ENCODE measurements at places on chromosomes 6 and 20.

- no peak for DNase-seq
Observed at GRCh38 chr20:21505161-21505809, 8.6 kb downstream of the NKX2-2 start.

DNA sequence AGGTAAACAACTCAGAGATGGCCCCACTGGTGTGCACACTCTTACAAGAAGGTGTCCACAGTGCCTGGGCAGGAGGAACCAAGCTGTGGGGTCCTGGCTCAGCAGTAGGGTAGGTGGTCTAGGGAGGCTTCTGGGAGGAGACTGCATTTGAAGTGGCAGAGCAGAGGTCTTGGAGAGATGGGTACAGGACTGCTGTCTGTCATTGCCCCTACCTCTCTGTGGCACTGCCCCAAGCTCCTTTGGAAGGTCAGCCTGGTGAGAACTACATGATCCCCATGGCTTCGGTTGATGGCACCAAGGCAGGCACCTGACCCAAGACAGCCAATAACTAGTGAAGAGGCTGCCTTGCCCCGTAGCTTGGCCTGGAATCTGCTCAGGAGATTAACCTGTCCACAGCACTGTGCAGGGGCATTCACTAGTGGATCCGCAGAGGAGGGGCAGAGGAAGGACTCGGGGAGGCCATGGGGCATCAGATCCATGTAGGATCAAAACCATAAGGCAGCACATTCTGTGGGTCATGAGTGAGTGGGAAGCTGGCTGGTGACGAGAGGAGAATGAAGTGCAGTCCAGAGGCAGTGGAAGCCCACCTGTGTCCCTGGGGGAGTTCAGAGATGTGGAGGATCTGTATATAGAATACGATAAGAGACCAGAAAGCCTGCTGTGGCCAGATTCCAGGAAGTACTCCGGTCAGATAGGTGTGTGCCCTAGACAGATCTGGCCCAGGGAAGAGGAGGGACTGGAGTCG is 162.0 kb downstream of the GRM4 start:
- DNase-seq, result no peak

- no peak for DNase-seq
Observed at GRCh38 chr6:75116946-75117345, 88.9 kb downstream of the COL12A1 start.

DNA sequence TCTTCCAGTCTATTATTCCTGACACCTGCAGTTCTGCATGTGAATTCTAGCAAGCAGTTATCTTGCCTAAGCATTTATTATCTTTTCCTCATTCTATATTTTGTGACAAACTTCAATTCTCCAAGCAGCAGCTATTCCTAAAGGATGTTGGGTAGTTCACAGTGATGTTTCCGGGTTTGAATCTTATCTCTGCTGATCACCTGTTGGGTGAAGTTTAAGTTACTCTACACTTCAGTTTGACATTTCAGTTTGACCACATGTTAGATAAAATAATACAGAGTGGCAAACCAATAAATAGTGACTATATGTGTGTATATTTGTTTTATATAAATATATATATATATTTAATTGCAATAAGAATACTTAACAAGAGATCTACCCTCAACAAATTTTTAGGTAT is 168.6 kb downstream of the ADGRG6 start:
- no peak for DNase-seq

GRCh38 chr6:126066053-126067048 is 80.0 kb downstream of the TRMT11 start:
- DNase-seq, result no peak

DNA sequence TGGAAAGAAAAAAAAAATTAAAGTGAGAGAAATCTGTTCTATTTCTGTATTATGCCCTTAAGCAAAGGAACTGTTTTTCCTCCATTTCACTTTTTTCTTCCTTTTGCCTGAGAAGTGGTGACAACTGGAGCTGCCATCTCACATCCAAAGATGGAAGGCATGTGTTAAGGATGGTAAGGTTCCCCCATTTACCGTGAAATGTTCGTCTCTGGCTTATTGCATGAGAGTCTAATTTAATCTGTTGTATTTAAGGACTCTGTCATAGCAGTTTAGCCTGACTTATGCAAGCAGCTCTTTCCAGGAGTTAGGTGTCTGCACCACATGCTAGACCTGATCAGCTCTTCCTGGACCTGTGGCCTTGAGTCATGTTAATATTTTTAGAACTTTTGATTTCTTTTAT is 389.5 kb upstream of the MAP3K7 start:
- no peak for DNase-seq

DNA sequence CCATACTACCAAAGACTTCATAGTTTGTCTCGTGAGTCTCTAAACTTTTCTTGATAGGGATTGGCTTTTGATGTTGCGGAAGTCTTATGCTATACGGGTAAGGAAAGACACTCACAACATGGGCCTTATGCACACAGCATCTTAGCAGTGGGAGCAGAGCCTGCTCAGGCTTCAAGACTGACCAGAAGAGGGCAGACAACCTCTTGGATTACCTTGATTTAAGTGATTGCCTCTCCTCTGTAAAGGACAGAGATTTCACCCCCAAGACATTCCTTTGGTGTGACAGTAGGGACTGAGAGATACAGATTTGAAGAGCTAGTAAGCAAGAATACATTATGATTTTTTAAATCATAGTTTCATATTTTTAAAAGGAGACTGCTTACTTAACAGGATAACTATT is 71.0 kb upstream of the SAMD3 start:
- DNase-seq, result no peak

DNA sequence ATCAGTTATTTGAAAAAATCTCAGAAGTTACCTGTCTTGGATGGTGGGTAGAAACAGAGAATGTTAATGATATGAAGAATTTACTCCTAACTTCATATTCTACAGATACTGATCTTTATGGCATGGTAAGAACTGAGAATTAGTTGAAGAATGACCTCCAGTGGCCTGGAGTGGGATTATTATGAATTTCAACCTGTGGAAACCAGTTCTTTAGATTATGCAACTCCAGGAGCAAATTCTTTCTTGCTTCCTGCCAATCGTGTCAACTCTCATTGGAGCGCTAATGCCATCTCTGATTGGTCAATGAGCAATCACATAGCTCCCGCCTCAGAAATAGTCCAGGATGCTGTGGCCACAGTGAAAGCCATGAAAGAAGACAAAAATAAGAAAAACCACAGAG is 40.6 kb downstream of the LYRM2 start:
- no peak for DNase-seq

DNA sequence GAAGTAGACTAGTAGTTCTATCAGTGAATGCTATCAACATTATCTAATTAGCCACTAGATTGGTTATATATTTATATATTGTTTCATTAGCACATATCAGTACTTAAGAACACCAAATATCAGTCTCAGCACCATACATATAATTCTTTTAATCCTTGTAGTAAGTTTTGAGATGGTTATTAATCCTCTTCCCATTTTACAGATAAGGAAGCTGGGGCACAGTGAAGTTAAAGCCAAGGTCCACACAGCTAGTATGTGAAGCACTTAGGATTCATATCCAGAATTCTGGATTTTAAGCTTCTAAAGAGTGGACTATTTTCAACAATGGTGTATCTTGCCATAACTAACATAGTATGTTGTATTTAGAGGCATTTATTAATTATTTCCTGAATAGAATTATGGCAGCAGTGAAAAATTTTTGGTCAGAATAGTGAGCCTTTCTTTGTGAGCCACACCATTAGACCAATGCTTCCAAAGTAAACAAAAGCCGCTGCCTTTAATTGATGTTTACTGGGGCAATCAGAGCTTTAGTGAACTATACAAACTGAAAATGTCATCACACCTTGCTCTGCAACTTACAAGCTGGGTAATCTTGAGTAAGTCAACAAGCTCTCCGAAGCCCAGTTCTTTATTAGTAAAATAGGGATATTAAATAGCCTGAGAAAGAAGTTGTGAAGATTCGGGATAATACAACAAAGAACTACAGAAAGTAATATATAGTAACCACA is 41.9 kb upstream of the HBS1L start:
- DNase-seq, result no peak

DNA sequence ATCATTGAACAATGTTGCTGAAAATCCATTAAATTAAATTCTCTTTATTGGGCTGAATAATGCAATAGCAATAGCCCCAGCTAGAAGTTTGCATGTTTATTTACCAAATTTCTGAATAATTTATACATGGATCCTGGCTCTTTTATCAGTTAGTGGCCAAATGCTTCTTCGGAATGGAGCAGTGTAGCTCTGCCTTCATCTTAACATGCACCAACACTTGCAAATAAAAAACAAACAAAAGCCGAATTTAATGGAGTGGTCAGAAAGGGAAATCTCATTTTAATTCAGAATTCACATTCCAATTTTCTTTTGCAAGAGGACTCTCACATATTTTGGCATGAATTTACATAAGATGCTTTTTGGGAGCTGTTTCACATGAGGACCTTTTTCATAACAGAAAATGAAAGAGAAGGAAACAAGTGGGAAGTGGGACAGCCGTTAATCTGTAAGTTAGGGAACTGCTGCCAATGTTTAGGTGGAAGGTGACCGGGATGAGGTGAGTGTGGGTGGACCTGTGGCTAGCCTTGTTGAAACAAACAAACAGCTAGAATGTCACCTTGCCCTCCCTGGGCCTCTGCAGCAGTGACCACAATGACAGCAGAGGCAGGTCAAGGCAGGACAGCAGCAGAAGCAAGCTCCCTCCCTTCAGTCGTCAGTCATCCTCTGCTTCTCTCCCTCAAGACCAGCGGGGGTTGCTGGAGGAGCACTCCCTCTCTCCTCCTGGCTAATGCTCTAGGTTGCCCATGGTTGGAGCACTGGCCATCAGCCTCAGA is 73.2 kb downstream of the INSM1 start:
- DNase-seq, result no peak

- no peak for DNase-seq
Observed at GRCh38 chr6:122360809-122361208, 38.6 kb upstream of the HSF2 start.

DNA sequence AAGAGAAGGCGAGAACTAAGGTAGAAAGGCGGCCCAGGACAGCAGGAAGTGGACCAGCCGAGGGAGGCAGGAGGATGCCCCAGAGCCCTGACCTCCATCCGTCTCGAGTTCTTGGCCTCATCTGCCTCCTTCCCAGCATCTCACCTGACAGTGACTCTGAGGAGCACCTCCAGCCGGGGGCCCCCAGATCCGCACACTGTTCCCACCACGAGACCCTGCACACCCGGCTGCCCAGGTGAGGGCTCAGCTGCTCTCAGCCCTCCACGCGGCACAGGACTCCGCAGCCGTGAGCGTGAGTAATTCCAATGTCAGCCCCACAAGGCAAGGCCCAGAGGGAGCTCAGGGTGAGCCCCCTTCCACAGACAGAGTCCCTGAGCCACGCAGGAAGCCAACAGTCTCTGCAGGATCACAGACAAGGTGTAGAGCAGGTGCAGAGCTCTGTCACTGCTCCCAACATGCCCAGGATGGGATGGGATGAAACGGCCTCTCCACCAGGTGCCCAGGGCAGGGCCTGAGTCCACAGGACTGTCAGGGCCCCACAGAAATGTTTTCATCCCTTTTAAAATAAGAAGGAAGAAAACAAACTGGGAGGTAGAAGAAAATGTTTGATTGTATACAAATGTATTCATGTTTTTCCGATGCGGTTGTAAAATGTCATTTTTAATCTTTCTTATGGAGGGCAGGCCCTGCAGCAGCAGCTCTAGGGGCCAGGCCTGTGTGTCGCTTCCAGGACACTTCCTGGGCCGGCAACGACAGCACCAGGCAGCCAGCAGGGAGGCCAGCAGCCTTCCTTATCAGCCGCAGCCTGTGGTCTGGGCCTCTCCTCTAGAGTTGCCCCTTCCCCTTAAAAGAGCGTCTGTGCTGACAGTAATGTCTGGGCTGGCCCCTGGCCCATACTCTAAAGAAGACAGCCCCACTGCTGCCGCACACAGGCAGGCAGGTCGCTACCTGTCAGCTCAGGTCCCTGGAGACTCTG is 66.9 kb downstream of the DLL1 start:
- no peak for DNase-seq

DNA sequence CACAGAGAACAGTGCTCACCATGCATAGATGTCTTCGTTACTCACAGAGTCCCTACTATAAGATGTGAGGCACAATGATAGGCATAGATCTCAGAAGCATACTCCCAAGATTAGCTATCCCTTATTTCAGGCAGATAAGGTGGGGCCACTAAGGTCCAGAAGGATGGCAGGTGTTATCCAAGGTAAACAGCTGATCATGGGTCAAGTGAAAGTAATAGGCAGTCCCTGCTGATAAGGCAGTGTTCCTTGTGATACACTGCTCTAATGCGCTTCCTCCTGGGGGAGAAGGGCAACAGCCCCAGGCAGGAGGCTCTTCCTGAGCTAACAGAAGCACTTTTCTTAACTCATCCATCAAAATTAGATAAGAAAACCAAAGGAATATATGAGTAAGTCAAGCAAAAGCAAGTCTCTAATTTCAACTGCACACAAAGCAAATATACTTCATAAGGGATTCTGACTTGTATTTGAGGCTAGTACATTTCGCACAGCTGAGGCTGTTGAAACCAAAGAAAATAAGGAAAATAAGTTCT is 42.2 kb downstream of the METTL24 start:
- DNase-seq, result no peak

- DNase-seq, result no peak
Observed at GRCh38 chr20:45444050-45444449, 25.5 kb upstream of the WFDC2 start.

DNA sequence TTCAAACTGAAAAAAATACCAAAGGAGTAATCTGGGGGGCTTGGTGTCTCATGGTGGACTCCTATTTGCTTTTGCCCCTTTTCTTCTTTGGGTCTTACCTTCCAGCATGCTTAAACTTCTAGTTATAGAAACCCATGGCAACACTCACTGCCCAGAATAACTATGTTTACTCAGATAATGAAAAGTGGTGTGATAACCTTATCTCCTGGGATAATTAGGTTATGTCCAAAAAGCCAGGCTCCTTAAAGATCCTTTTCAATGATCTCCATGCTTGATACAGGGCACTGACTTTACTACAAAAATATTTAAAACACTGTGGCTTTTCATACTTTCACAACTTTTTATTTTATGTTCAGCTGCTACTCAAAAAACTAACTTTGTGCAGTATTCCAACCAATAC is 245.6 kb downstream of the PRKN start:
- DNase-seq, result no peak

- DNase-seq, result no peak
Observed at GRCh38 chr6:132011582-132011981, 60.4 kb upstream of the CCN2 start.

DNA sequence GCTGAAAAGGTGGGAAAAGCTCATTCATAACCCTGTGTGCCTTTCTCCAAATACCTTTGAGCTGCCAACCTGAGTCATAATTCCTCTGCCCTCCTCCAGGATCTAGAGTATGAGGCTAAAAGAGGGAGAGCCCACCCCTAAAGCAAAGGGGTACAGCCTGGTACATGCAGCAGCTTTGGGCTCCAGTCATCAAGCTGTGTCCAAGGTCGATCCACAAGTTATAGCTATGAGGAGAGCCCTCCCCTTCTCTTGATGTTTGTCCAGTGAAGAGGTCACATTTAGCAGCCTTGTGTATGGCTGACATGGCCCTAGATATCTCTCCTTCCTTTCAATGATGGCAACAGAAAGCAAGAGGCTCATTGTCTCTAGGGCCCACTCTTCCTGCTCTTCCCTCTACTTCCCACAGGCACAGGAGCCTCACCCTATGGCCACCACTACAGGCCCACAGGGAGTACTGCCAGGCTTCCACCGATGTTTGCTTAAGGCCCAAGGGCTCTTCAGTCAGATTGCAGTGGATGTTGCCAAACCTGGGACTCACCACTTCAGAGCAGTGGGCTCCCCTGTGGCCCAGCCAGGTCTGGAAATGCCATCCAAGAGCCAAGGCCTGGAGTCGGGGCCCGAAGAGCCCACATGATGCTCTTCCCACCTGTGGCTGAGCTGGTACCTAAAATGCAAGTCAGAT is 176.8 kb downstream of the CD83 start:
- DNase-seq, result no peak

Data from BJ (cell line).